GDM1 (cell line): ENCODE measurements at places on chromosomes 2 and 18.

DNA sequence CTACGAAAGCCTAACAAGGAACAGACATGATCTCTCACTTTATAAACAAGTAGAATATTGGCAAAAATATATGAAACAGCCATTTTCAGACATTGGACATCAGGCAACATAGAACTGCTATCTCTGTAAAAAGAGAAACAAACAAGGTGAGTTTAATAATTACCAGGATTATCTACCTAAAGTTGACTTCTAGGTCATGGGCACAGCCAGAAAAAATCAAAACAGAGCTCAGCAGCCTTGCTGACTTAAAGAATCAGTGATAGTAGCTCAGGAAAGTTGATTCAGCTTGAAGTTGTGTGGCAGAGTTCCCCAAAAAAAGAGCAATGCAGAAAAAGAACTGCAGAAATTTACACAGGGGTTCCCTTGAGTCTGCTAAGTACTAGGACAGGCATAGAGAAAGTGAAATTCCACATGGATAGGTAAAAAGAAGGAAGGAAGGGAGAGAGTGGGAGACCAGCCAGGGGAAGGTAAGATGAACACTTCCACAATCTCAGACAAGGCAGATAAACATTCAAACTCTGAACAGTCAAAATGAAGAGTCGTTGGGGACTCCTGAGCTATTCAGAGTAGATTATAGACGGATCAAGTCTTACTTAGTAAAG, 102.0 kb downstream of the EXOC6B start:
- DNase-seq = no peak

GRCh38 chr2:240467659-240468302, 32.3 kb downstream of the GPC1 start:
- no peak for DNase-seq

DNA sequence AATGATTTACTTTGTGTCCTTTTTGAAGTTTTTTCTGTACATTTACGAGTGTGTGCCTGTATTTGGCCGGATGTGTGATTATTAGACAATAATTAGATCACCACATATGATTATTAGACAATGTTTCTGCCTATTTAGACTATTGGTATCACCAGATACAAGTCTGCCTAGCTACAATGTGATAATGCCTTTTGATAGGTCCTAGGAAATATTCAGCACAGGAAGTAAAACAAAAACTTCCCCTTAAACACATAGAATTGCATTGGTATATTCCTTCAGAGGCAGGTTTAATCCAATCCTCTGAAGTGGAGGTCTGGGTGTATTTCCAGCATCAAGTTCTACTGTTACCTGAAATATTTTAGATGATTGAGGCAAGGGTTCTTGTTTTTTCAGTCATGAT, 275.1 kb downstream of the TGIF1 start:
- DNase-seq = no peak

DNA sequence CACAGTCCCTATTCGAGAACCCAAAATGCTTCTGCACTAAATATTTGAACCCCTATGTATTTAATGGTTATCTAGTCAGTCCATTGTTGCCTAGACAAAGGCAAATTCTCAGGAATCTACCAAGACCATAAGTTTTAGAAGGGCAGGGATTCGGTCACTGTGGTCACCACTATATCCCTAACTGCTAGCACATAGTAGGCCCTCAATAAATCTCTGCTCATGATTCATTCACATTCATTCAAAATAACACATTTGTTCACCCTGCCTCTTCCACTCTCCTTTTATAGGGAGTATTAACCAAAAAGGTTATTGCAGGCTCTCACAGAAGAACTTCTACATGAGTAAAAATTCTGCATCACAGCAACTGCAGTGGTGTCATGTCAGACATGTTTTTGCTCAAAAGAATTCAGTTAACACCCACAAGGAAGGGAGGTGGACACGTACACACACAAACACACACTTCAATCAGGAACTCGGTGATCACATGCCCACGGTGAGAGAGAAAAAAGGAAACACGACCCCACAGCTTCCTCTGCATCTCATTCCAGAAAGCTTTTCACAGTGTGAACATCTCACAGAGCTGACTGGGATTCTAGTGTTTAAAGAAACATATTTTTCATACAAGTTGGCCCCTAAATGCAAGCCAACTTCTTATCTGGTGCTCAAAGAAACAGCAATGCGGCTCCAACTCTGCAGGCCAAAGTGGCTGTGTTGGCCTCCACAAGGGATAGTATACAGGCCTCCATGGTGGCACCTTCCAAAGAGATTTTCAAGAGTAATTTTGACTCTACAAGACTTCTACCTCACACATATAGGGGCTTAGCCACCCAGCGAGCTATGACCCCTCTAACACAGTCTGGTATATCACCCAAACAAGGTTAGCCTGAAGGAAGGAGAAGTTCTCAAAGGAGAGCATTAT, 98.0 kb downstream of the ANKRD44 start:
- peak; percentile 41 for DNase-seq

- DNase-seq = no peak
Observed at GRCh38 chr2:190318931-190319554, 583 bp downstream of the HIBCH start.

GRCh38 chr2:14631406-14632040, 994 bp upstream of the LRATD1 start:
- no peak for DNase-seq

- DNase-seq = no peak
Observed at GRCh38 chr2:106516436-106516835, 29.3 kb downstream of the CD8B2 start.

GRCh38 chr2:58427572-58428095, 186.5 kb upstream of the FANCL start:
- DNase-seq = no peak

DNA sequence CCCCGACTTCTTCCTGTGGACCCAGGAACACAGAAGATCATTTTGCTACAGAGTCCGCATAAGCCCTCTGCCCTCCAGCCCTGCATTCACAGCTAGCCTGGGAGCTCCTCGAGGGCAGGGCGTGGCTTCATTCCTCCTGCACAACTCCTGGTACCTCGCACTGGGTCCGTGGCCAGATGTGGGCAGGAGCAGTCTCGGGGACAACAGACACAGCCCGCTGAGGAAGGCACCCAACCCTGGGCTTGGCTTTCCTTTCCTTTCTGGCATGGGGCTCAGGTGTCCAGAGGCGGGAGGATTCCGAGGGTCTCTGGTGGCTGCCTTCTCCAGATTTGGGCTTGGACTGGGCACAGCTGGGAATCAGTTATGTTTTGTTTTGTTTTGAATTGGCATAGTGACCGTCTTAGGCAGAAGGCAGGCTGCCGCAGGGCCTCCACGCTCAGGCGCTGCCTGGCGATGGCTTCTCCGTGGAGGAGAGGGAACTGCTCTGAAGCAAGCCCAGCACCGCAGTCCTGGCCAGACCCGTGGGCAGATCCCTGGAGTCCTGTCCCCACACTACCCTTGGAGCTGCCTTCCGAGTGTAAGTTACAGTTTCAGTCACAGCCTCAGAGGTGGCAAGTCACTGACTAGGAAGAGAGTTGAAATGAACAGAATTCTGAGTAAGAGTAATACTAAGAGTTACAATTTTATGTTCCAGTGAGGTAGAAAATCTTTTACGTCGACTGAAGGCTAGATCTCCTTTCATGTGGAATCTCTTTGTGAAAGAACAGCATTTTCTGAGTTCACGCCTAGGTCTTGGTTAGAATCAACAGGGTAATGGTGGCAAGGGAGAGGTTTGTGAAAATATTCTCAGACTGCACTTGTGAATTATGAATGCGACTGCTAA, 47.9 kb downstream of the LDLRAD4 start:
- DNase-seq = no peak

- no peak for DNase-seq
Observed at GRCh38 chr2:203404996-203405395, 76.8 kb downstream of the ABI2 start.

DNA sequence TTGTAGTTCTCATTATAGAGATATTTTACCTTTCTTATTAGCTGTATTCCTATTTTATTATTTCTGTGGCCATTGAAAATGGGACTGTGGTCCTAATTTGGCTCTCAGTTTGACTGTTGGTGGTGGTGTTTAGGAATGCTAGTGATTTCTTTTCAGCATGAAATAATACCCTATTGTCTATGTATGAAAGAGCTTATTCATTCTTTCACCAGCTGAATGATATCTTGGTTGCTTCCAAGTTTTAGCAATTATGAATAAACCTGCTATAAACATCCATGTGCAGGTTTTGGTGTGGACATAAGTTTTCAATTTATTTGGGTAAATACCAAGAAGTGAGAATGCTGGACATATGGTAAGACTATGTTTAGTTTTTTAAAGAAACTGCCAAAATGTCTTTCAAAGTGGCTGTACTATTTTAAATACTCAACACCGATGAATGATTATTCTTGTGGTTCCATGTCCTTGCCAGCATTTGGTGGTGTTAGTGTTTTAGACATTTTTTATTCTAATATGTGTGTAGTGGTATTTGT, 501.6 kb upstream of the GYPC start:
- no peak for DNase-seq

- DNase-seq = no peak
Observed at GRCh38 chr2:62784341-62784740, 78.8 kb downstream of the EHBP1 start.

GRCh38 chr2:144078802-144079724, 440.9 kb downstream of the ZEB2 start:
- DNase-seq = no peak

- DNase-seq = no peak
Observed at GRCh38 chr2:40316620-40317019, 135.3 kb downstream of the SLC8A1 start.

GRCh38 chr18:57052759-57053158, 94.1 kb upstream of the BOD1L2 start:
- DNase-seq = no peak

GRCh38 chr2:23363831-23364230, 21.1 kb upstream of the KLHL29 start:
- DNase-seq = no peak

- DNase-seq = no peak
Observed at GRCh38 chr2:128681507-128681906, 362.8 kb upstream of the HS6ST1 start.

- DNase-seq = peak; percentile 13
Observed at GRCh38 chr2:98908931-98909316, 27.1 kb downstream of the CRACDL start.

GRCh38 chr2:188974164-188974563, at the start of gene COL3A1:
TSS of gene COL3A1 (plus strand) at chr2:188974373. CDS start at chr2:188974490, 117 bp downstream.
- no peak for DNase-seq

DNA sequence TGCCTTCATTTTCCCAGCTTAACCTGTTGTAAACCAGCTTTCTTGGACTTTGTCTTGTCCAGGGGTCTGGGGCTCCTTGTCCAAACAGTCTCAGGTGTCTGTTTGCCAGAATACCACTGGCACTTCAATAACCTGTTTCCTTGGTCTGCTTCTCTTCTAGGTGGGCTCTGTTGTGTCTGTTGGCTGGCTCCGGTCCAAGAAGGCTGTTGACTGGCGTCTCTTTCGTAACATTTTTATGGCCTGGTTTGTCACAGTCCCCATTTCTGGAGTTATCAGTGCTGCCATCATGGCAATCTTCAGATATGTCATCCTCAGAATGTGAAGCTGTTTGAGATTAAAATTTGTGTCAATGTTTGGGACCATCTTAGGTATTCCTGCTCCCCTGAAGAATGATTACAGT, 17.0 kb downstream of the SLC20A1 start:
- DNase-seq = no peak

- no peak for DNase-seq
Observed at GRCh38 chr2:68806511-68807109, 64.6 kb downstream of the BMP10 start.

GRCh38 chr2:58645017-58645416, 403.9 kb upstream of the FANCL start:
- DNase-seq = no peak

GRCh38 chr2:94955702-94956101, 69.8 kb upstream of the MAL start:
- DNase-seq = no peak

DNA sequence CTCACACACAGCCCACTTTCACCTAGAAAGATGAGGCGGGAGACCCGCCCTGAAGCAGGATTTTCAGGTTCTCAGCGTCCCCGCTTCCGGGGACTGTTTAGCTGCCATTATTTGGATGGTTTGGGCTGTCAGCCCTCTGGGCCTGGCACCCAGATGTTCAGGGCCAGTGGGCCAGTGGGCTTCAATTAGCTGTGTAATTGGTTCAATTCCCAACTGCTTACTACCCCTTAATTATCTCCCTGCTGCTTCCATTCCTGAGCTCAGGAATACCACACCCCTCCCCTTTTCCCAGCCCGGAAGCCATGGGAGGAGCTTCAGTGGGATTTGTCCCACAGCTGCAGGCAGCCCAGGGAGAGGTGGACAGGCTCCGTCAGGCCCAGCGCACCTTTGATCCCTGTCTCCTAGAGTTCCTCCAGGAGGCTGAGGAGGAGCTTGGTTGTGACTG, 114.1 kb upstream of the MYCN start:
- DNase-seq = no peak

GRCh38 chr2:185628985-185629384, 109.6 kb upstream of the FSIP2 start:
- DNase-seq = no peak

- no peak for DNase-seq
Observed at GRCh38 chr2:121640380-121641316, 8.6 kb downstream of the CLASP1 start.

GRCh38 chr2:174914853-174915760, 90.1 kb downstream of the CHN1 start:
- no peak for DNase-seq

DNA sequence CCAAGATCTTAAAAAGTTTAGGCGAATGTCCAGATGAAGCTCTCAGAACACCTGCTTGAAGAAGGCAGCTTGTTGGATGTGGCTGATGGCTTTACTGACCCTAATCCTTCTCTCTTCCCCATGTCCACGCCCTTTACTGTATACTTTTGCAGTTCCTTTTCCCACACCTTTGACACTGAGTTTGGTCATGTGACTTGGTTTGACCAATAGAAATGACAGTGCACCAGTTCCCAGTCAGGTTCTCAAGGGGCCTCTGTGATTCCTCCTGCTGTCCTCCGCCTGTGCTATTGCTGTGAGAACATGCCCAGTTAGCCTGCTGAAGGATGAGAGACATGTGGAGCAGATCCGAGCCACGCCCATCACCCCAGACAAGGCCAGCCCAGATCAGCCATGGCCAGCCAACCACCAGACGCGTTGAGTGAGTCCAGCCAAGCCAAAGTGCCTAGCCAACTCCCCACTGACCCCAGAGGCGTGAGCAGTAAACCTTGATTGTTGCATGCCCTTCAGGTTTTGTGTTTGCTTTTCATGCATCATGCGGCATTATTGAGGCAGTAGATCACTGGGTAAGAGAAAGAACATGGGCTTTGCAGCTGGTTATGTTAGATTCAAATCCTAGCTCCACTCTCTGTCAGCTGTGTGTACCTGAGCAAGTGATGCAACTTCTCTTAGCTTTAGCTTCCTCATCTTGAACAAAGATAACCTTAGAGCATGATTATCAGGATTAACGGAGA, 258.0 kb upstream of the SIX2 start:
- no peak for DNase-seq

DNA sequence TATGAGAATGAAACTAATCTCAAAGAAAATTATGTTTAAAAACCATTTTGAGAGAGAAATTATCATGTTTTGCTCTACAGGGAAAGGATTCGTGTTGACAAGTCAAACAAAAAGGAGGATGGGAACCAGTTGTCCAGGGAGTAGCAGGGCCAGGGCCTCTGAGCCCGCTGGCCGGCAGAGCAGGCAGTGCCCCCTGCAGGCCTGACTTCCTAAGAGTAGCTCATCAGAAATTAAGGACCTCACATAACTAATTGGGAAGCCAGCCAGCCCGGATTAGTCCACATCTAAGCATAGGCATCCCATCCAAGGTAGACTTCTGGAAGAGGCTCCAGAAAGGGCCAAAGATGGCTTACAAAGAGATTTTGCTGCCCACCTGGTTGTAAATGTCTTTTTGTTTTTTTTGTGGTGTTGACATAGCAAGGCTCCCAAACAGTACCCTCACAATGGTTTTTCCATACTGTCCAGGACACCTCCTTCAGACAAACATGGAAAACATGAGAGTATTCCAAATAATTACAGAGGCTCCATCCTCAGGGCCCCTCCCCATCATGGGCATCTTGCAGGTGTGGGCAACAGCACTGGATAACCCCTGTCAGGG, 241.2 kb upstream of the TANK start:
- peak; percentile 3 for DNase-seq
